Suppressor macrophage treated with lipopolysaccharide for 1 hour (primary cell): ENCODE measurements at places on chromosomes 12 and 14.

DNA sequence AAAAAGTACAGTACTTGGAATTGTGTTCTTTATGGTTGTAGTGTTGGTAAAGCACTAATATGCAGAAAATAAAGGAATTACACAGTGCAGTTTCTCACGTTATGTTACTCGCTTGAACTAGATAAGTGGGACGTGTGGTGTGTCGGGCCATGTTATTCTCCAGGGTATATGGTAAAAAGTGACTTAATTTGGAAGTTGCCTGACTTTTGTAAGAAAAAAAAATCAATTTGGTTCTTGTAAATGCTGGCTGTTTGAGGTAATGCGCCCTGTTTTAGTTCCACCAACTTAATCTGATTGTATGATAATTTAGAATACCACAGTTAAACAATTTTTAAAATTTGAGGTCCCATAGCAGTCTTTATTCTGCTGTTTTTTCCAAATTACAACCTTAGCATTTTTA, 4.1 kb downstream of the ARF6 start:
- no peak for DNase-seq

- DNase-seq: peak; percentile 92
Measured at GRCh38 chr12:92136965-92137721, 8.5 kb downstream of the BTG1 start.

GRCh38 chr12:115872212-115872611, 405.3 kb downstream of the MED13L start:
- DNase-seq: no peak

- no peak for DNase-seq
Measured at GRCh38 chr14:43042408-43042807, 1435.7 kb downstream of the LRFN5 start.

GRCh38 chr12:95102916-95103671, 29.7 kb upstream of the NR2C1 start:
- peak; percentile 64 for DNase-seq

DNA sequence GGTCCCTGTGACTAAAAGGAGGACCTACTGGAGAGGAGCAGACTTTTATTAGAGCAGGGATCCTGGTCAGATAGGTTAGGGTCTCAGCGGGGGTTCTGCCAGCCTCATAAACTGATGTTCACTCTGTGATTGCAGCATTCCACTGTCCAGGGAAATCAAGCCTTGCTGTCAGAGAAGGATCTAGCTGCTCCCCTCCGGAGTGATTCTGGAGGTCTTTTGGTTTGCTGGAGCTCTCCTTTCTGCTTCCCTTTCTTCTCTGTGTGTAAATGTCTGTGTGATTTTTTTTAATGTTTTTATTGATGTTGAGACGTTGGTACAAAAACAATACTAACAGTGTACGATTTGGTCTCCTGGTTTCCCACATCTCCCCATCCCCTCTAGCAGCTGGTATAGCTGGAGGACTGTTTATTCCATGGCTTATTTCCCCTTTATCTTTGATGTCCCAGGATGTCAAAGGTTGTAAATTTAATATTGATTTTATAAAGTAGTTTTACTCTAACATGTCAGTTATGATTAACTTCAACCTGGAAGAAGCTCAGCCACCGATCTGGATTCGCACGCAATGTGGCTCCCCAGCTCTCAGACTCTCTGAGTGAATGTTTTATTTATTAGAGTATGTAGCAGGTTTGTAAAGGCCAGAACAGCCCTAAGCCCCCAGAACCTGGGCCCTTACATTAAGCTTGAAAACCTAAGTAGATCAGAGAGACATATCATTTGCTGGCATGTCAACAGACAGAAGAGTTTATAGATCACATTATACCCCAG, 202.3 kb upstream of the G2E3 start:
- no peak for DNase-seq

DNA sequence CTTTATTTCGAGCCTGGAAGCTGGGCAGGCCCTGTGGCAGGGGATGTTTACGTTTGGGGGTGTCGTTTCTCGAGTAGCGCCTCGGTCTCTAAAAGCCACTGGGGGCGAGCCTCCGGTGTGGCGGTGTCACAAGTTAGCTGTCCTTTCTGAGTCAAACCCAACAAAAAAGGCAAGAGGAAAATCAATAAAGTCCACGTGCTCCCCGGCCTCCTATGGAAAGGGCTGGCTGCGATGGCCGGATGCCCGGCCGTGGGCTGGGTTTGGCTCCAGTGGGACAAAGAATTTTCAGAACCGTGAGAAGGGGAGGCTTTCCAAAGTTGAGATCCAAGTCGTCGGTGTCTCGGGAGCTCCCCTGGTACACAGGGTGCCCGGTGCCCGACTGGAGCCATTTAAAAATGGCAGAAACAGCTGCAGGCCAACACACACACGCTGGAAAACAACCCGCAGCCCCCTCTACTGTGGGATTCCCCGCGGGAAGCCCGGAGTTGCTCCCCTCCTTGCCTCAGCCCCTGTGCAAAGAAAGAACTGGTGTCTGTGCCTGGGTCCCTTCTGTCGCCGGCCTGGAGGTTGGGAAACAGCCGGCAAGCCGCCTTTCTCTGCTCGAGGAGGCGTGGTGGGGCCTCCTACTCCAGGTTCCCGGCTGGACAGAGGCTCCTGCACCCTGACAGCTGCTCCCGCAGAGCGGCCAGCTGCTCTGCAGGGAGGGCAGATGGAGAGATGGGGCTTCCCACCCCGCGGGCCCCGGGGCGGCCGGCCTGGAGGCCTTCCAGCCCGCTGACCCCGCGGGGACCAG, 1.9 kb downstream of the BCL7A start:
- peak; percentile 86 for DNase-seq

GRCh38 chr14:69152902-69153151, at the start of gene DCAF5:
Gene DCAF5, minus strand, starts transcription at chr14:69153119. Its CDS starts 141 bp downstream, at chr14:69152978.
- DNase-seq: no peak

GRCh38 chr14:79325071-79325470, 886.2 kb downstream of the DIO2 start:
- DNase-seq: no peak

DNA sequence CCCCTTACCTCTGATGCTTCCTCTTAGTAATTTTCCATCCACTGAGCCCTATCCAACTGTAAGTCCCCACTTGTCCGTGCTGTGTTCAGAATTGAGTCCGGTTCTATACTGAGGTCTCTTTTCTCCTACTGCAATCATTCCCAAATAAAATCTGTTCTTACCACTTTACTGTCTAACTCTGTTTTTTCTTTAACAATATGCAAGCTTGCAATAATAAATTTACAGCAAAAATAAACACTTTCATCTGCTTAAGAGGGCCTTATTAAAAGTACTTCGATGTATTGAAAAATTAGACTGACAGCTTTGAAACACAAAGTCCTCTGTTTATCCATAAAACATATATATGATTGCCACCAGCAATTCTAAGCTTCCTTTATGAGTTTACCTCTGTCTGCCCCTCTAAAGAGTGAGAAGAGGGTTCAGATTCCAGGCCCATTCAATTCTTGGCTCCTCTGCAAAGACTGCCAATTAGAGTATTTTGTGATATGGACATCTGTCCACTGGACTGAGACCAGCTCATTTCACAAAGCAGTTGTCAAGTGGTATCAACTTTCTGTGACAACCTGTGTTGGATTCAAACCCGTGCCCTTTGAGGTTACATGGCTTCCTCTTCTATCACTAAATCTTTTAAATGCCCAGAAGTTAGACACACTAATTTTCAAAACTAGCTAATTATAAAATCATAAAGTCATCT, 39.9 kb upstream of the G2E3 start:
- no peak for DNase-seq

- DNase-seq: peak; percentile 28
Measured at GRCh38 chr14:89241257-89241656, 175.8 kb downstream of the FOXN3 start.

DNA sequence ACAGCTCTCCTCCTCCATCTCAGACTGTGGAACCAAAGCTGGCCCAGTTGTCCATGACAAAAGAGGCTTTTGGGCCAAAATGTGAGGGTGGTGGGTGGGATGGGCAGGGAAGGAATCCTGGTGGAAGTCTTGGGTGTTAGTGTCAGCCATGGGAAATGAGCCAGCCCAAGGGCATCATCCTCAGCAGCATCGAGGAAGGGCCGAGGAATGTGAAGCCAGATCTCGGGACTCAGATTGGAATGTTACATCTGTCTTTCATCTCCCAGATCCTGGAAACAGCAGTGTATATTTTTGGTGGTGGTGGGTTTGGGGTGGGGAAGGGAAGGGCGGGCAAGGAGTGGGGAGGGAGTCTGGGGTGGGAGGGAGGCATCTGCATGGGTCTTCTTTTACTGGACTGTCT, 11.8 kb upstream of the TAMALIN start:
- no peak for DNase-seq

GRCh38 chr12:112844814-112845565, 53.4 kb downstream of the RPH3A start:
- DNase-seq: no peak

- no peak for DNase-seq
Measured at GRCh38 chr12:14849661-14850060, 6.3 kb upstream of the ART4 start.

DNA sequence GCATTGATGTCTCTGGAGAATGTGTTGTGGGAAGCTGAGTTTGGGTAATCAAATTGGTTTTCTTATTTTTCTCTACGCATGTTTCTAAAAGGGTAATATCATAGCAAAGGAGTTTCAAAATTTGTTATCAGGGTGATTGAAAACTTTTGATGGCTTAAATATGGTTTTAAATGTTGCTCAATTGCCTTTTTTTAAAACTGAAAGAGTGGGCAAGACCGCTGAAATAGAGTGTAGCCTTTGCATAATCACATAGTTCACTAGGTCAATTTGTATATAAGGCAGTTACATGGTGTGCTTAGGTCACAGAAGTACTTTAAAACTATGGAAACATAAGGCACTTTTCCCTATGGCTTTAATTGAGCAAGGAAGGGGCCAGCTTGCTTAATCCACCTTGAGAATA, 167.4 kb downstream of the SNAPC1 start:
- no peak for DNase-seq

GRCh38 chr12:53999559-54000115, 324 bp upstream of the HOXC9 start:
- DNase-seq: no peak

GRCh38 chr12:43806737-43807072, 588 bp upstream of the TWF1 start:
- DNase-seq: no peak

- peak; percentile 49 for DNase-seq
Measured at GRCh38 chr14:96177766-96178375, 26.8 kb upstream of the BDKRB2 start.

DNA sequence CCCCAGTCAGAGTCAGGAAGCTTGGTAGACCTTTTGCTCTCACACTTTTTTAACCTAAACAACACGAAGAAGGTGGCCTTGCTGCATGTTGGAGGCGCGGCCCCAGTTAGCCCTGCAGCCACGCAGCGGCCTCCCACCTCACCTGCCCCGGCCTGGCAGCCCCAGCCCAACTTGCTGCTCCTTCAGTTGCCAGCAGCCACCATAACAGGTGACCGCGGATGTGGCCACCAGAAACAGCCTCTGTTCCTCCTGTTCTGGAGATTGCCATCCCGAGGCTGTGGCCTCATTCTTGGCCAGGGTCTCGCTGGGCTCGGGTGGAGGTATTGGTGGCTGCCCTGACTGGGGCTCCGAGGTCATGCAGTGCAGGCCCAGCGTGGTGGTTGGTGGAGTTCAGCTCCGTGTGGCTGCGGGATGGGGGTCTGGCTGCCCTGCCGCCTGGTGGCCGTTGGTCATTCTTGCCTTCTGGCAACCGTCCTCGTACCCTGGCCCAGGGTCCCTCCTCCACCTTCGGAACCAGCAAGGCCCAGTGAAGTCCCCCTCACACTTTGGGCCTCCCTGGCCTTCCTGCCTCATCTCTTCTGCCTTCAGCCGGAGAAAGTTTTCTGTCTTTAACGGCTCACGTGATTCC, 20.7 kb upstream of the TEX22 start:
- DNase-seq: no peak

DNA sequence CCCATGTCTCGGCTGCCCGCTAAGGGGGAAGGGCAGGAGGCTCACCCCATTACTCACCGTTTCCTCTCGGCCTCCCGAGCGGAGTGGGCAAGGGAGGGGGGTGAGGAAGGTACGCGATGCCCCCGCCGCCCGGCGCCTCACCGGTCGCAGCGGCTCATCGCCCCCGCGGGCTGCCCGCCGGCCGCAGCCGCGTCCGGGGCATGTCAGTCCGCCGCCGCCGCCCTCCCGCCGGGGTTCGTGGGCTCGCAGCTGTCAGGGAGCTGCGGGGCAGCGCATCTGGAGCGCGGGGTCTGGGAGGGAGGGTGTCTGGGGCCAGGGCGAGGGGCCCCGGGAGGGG, 461 bp downstream of the SLC8A3 start:
- DNase-seq: peak; percentile 51

DNA sequence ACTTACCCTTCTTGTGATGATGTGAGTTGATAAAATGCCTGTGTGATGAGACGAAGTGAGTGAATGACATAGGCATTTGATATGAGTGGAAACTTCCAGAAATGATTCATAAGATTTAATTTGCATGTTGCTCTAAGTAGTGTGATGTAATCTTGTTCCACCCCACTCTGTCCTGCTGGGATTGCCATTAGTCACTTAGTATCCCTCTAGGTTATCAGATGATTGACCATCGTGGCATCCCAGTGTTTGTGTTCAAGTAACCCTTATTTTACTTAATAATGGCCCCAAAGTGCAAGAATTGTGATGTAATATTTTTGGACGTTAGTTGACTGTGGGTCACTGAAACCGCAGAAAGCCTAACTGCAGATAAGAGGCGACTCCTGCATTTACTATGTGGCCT, 214.4 kb upstream of the DIO2 start:
- no peak for DNase-seq

DNA sequence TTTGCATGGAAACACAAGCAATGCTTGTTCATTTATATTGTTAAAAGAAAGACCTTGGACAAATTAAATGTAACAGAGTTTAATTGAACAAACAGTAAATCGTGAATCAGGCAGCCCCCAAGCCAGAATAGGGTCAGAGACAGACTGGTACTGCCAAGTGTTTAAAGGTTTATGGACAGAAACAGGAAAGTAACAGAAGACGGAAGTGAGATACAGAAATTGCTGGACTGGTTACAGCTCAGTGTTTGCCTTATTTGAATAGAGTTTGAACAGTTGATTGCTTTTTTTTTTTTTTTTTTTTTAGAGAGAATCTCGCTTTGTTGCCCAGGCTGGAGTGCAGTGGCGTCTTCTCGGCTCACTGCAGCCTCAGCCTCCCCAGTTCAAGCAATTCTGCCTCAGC, 50.3 kb downstream of the DAO start:
- no peak for DNase-seq

GRCh38 chr12:51103977-51104376, 20.6 kb upstream of the CSRNP2 start:
- no peak for DNase-seq

DNA sequence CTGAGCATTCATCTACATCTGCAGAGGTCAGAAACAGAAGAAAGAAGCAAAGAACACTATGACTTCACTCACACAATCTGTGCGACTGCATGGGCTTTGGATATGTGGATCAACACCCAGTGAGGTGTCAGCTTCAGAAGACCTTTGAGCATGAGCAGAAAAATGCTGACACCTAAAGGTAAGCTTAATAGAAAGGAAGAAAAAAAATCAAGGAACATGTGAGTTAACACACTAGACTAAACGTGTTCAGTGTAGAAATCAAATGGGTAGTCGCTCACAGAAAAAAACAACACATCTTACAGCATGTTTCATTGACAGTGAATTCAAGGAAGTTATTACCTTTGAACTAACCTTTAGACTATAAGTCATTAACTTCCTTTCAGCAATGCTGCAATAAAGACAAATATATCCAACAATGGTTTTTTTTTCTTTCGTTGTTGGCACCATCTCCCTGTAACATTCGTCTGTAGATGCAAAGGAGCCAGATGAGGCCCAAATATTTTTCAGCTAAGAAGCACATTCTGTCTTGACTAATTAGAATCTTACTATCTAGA, 30.9 kb downstream of the RTRAF start:
- DNase-seq: no peak

- no peak for DNase-seq
Measured at GRCh38 chr12:125214289-125214688, 149.1 kb downstream of the AACS start.

GRCh38 chr12:92987362-92987761, 58.3 kb upstream of the EEA1 start:
- DNase-seq: peak; percentile 87
